ENCODE measurements at places on chromosomes 1 and 21.
A peak's percentile ranks its signal among the peaks of the same experiment; 100 is the strongest.

- DNase-seq: no peak
- H3K4me3 ChIP-seq: no peak overlapping the region
- H3K4me1 ChIP-seq: peaks cover 26% of the 10 kb centered on the region
Measured at GRCh38 chr1:151828921-151829320, 2.7 kb downstream of the RORC start.

- H3K4me3 ChIP-seq: peak overlapping the region; percentile 86
- H3K27me3 ChIP-seq: peaks cover 15% of the 10 kb centered on the region
- H3K27ac ChIP-seq: peak overlapping the region; percentile 97
- DNase-seq: no peak
Measured at GRCh38 chr21:34884346-34884929, 164.7 kb downstream of the RUNX1 start.

GRCh38 chr1:25651036-25651640, 34.5 kb downstream of the MAN1C1 start:
- H3K27me3 ChIP-seq: no peaks in the 10 kb centered on the region
- no peak for DNase-seq
- peaks cover 13% of the 10 kb centered on the region for H3K4me1 ChIP-seq

GRCh38 chr1:83606416-83606955, 392.4 kb downstream of the TTLL7 start:
- no peaks in the 10 kb centered on the region for H3K27me3 ChIP-seq
- H3K4me1 ChIP-seq: no peaks in the 10 kb centered on the region
- no peak for DNase-seq
- no peaks in the 10 kb centered on the region for H3K36me3 ChIP-seq

DNA sequence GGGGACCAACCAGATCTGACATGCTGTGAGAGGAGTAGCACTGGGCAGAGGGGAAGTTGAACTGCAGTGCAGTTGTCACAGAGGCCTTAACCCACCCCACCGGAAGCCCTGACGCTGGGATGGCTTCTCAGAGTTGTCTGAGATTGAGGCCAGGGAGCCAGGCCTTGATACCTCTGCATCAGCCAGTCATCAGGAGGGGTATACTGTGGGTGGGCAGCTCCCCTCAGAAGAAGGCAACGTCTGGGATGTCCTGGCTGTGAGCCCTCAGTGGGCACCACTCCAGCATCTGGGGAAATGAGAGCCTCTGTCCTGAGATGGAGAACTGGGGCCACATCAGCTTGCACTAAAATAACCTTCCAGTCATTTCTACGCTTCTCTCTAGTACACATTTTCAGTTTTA, 47.9 kb upstream of the BCAR3 start:
- H3K4me1 ChIP-seq: no peaks in the 10 kb centered on the region
- no peaks in the 10 kb centered on the region for H3K36me3 ChIP-seq
- no peak overlapping the region for H3K4me3 ChIP-seq
- DNase-seq: no peak

DNA sequence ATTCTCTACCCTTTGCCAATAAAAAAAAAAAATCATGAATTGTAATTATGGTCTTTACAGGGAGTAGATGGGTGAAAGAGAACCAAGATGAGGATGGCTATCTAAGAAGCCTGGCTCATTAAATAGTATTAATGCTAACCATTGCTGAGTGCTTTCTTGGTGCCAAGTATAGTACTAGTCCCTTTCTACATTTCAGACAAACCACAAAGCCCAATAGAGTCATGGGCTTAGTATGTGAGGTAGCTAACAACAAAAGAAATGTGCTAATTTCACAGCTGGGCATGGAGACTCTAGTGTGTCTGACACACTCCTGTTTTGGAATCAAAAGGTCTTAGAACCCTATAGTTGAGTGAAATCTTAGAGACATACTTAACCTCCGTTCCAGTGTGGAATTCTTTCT, 84.5 kb upstream of the ESRRG start:
- no peak for DNase-seq
- no peaks in the 10 kb centered on the region for H3K36me3 ChIP-seq
- no peaks in the 10 kb centered on the region for H3K27me3 ChIP-seq
- no peak overlapping the region for H3K4me3 ChIP-seq
